K562 (cell line): ENCODE measurements at places on chromosomes 11 and 22. TPM values are rescaled to one million over a fixed set of nuclear protein-coding genes. Genes with fewer than 3 reads are reported as not detected.

OLFML1 gene
- not detected in 2 replicates for polyA plus RNA-seq

QSER1 gene
- 13.2 and 15.1 TPM in 2 replicates for polyA plus RNA-seq

MFNG gene
- polyA plus RNA-seq: 0.13 and 0.20 TPM in 2 replicates

P2RX6 gene
- polyA plus RNA-seq: 3.7 and 3.9 TPM in 2 replicates

CRKL gene
- polyA plus RNA-seq: 114 and 124 TPM in 2 replicates

RASD2 gene
- polyA plus RNA-seq: not detected in 2 replicates

LMNTD2 gene
- polyA plus RNA-seq: 1.8 and 4.2 TPM in 2 replicates

ROBO4 gene
- polyA plus RNA-seq: not detected in 2 replicates
